Activated CD4-positive, alpha-beta T cell treated with anti-CD3 and anti-CD28 coated beads, Interleukin-2, amount 50 U/mL, for 1 hour (primary cell): ENCODE measurements at places on chromosomes 7 and 10.

GRCh38 chr7:82669141-82669540 lies 225.6 kb upstream of the CACNA2D1 start:
- DNase-seq = no peak

DNA sequence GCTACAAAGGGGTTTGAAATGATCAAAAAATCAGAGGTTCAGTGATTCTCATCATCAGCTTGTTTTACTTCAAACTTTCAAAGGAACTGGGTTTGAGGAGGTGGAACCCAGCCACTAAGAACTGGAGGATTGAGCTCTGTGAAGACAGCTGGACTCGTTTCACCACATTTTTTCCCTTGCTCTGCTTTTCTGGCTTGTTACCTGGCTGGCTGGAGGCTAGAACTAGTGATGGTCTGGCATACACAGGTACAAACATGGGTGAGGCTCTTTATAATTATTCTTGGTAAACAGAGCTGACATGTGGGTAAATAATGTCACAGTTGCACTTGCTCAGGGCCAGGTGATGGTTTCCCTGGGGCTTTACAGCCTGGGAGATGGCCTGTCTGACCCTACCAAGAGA lies 352.5 kb downstream of the FGFR2 start:
- DNase-seq = no peak

DNA sequence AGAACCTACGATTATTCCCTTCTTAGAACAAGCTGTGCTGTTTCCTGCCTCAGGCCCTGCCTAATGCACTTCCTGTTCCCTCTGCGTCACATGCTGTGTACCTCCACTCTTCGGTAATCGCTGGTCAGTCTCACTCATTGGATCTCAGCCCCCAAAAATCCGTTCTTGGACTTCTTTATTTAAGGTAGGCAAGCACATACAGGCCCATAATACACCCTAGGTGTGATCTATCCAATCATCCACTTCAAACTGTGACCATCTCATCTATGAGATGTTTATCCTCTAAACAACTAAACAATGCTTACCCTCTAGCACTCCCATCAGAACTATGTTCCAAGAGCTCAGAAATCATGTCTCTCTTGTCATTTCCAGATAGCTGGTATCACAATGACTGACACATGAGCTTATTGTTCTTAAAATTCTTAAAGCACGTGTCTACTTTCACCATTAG lies 83.9 kb downstream of the CADPS2 start:
- no peak for DNase-seq

DNA sequence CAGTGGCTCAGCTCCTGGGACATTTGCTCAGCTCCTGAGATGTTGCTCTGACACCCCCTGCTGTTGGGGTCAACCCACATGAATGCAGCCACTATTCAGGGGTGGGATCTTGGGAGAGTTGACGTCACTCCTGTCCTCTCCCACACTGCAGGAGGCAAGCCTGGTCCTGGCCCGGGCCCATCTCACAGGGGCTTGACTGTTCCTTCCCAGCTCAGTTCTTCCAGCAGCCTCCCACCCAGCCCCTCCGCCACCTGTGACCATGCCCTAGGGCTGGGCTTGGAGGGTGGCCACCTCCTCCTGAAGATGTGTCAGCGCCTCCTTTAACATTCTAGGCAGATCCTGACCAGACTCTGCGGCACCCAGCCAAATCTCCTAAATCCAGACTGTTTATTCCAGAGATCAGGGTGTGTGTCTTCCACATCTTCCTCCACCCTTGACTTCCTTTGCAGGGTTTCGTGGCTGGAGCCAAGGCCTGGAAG lies 19.1 kb upstream of the OPALIN start:
- DNase-seq = no peak

DNA sequence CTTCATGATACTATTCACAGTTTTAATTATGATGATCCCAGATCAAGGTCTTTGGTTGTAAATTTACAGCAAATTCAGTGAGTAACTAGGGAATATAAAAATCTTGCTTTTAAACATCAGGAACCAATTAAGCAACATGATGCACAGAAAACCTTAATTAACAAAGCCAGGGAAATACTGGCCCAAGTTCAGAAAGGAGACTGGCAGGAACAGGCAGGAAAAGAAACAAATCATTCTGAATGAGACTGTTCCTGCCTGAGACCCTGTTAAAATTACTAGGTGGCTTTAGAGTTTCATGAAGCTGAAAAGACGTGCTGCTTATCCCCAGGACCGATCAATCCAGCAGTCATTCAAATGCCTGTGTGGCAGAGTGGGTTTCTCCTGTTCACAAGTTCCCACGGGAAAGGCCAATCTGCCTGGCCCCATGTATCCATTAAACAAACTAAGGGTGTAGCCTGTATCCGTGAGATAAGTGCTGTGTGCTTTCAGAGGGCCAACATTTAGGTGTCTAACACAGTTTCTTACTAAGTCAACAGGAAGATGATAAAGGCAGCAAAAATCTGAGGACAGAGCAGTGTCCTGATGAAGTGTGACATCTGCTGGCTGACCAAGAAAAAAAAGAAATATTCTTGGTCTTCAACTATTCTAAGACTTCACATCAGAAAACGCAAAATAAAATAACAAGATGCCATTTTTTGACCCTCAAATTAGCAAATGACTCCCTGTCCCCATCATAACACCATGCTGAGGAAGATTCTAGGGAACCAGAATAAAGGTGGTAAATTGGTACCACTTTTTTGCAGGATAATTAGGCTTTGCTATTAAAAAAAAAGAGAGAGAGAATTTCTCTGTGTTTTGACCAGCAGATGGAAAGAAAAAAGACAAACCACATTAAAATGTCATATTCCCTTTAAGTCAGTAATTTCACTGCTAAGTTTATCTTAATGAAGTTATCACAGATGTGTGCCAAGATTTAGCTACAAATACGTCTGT lies 34.2 kb downstream of the PUS7 start:
- no peak for DNase-seq

- peak; percentile 3 for DNase-seq
Measured at GRCh38 chr10:91162050-91162494, 58.4 kb upstream of the PCGF5 start.

- no peak for DNase-seq
Measured at GRCh38 chr10:77606751-77607150, 30.9 kb downstream of the KCNMA1 start.

DNA sequence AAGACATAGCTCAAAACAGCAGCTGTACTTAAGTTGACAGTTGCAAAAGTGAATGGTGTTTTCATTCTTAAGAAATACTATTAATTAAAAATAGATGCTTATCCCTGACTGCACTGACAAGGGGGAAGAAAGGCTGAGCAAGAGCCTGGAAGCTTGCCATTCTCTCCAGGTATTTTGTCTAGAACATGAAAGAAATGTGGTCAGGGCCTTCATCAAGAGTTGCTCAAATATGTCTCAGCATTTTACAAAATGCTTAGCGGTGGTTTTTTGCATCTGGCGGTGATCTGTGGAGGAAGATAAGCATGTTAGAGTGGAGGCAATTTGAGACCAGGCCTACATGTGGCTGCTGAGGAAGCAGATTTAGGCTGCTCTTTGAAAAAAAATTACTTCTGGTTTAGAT lies 46.4 kb upstream of the CC2D2B start:
- DNase-seq = no peak

DNA sequence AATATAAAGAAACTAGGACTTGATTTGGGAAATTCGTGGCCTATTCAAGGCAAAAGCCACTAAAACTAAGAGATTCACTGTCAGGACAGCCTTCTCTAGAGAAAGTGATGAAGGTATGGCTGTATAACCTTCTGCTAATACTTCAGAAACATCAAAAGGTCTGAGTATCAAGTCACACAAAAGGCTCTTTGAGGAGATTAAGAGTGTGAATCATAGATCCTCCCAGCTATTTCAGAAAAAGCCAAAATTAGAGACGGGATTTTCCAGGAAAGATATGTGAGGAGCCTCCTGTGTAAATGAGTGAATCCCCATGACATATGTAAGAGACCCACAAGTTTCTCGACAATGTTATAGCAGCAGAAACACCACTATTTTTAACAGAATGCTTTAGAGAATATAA lies 56.2 kb downstream of the UBE3C start:
- no peak for DNase-seq

GRCh38 chr7:80942261-80943041 lies 23.6 kb upstream of the SEMA3C start:
- DNase-seq = no peak

DNA sequence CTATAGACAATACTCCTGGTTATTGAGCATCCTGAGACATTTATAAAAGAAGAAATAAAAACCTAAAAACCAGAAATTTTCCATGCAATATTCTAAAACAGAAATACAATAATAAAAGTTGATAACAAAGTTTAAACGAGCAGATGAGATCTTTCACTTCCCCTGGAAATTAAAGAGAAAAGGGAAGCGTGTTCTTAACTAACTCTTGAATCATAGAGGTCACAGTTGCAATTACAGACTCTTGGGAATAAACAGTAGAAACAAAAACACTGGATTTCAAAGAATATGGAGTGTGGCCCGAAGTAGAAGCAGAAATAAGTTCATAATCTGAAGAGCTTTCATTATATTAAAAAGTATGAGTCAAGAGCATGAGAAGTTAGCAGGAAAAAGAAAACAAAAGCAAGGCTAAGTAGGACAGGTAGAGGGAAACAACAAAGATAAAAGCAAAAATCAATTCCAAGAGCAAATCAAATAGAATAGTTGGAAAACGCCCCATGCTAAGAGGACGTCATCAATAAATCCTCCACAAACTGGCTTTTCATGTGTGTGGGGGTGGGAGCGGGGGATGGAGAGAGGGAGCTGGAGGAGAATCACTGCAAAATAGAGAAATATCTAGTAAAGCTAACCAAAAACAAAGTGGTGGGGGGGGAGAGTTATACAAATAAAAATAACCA lies 55.2 kb upstream of the C10orf71 start:
- no peak for DNase-seq

- DNase-seq = no peak
Measured at GRCh38 chr7:117023325-117023854, 70.1 kb downstream of the ST7 start.

- DNase-seq = no peak
Measured at GRCh38 chr7:20350996-20351692, 20.4 kb downstream of the ITGB8 start.

DNA sequence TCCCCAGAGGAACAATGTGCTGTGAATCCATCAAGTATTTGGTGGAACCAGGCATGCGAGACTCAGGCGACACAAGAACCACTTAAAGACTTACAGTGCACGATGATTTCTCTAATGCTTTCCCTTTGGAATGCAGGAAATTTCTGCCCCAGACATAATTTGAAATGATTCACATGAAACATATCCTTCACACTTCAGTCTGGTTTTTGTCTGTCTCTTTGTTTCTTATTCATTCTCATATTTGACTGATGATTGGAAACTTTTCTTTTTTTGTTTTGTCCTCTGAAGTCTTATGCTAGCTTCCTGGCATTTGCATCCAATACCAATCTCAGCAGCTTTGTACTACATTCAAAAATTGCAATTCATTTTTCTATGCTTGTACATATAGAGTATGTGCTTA lies 502.8 kb downstream of the PHTF2 start:
- DNase-seq = no peak

- no peak for DNase-seq
Measured at GRCh38 chr10:71150796-71151195, 61.6 kb upstream of the UNC5B start.

- no peak for DNase-seq
Measured at GRCh38 chr7:80890426-80891258, 28.2 kb downstream of the SEMA3C start.

- DNase-seq = no peak
Measured at GRCh38 chr10:123952099-123952498, 60.5 kb upstream of the CPXM2 start.

GRCh38 chr7:116588641-116589594 lies 64.1 kb downstream of the CAV1 start:
- no peak for DNase-seq

DNA sequence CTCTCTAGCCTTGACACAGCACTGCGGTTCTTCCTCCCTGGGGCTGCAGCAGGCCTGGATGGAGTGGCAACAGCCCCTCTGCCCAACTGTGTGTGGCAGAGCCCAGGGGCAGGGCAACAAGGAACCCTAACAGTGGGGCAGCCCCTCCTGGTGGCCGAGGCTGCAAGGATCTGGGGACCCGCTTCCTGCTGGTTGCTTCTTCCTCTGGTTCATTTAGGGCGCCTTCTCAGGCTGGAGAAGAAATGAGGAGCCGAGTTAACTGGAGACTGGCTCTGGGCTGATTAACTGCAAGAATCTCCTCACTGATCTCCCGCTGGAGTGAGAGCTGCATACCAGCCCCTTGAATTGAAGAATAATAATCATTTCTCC lies 80.1 kb upstream of the EMX2 start:
- no peak for DNase-seq

DNA sequence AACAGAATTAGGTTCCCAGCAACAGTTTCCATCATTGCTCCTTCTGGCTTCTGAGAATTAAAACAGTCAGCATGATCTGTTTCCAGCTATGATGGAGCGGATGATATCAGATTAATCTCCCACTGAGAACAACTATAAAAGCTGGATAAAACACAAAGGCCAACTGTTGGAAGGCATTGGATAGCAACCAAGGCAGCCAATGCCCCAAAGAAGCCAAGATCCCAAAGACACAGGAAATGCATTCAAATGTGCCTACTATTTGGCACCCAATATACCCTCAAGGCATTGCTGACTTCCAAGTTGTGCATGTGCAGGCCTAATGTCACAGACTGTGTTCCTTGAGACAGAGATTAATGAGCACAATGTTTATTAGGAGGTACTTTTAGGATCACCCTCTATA lies 259.3 kb downstream of the ARHGAP12 start:
- no peak for DNase-seq

DNA sequence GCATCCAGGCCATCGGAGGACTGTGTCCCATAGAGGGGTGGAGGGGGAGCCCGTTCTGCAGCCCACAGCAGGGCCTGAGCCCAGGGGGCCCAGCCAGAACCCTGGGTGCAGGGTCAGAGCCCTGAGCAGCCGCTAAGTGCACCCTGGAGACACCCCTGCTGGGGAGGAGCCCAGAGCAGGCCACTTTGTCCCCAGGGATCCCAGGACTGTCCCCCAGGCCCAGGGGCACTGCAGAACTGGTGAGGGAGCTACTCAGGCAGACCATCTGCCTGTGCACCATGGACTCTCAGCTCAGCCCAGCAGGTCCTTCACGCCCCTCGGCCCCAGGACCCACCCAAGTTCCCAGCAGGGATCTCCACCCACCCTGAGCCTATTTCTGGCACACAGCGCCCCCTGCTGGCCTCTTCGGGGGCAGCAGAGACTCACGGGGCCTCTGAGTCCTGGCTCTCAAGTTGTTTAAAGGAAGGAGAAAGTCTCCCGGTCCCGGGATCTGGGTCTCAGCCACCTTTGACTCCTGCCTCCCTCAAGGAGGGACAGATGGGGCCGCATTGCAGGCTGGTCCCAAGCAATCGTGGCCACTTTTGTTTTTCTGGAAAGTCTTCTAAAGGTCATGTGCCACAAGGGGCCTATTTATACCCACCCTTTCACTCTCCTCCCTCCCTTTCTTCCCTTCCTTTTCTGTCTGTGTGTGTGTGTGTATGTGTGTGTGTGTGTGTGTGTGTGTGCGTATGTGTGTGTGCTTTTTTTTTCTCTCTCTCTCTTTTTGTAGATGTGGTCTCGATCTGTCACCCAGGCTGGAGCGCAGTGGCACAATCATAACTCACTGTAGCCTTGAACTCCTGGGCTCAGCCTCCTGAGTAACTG lies 90.3 kb downstream of the MYL10 start:
- DNase-seq = peak; percentile 53

- DNase-seq = no peak
Measured at GRCh38 chr7:128922496-128923410, 12.2 kb upstream of the KCP start.
